Eye (tissue), 1 donor: ENCODE measurements at places on chromosomes 6 and 20.

DNA sequence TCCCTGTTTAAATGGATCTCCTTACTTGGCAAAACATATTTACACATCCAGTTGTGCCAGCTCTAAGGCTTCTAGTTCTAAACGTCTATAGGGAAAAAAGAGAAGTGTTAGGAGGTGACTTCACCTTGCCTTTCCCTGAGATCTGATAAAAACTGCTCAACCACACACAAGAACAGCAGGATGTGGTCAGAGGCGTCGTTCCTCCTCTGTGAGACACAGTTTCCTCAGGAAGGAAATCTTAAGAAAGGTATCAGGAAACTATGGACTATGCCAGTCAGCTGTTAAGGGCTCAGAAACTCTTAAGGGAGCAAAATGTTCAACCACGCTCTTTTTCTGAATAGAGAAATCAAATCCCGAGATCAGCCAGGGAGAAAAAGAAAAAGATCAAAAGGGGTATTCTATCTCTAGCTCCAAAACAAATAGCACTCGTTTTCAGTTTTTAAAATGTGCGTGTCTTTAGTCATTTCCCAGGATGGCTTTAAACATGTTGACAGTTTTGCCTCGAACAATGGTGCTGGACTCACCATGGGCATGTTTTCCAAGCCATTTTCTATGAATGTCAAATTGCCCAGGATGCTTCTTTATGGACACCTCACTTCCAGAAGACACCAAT lies 154.5 kb downstream of the HACE1 start:
- no peak for DNase-seq

- no peak for DNase-seq
Measured at GRCh38 chr20:10476319-10476724, 41.2 kb downstream of the SLX4IP start.

DNA sequence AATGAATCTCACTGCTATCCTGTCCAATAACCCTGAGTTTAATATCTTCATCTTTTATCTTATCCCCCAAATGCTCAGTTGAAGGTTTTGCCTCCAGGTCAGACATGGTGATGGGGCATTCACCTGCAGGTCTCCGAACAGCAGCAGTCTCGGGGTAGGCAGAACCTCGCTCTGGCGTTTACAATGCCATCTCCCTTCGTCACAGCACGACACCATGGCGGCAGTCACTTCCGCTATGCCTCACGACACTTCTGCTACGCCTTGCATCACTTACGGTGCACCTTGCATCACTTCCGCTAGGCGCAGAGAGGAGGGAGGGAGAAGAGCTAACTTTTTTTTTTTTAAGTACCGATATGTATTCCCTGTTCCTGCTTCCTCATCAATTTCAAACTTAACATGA lies 194.9 kb downstream of the BCAS1 start:
- no peak for DNase-seq

- no peak for DNase-seq
Measured at GRCh38 chr6:84568971-84569370, 195.4 kb downstream of the TBX18 start.

DNA sequence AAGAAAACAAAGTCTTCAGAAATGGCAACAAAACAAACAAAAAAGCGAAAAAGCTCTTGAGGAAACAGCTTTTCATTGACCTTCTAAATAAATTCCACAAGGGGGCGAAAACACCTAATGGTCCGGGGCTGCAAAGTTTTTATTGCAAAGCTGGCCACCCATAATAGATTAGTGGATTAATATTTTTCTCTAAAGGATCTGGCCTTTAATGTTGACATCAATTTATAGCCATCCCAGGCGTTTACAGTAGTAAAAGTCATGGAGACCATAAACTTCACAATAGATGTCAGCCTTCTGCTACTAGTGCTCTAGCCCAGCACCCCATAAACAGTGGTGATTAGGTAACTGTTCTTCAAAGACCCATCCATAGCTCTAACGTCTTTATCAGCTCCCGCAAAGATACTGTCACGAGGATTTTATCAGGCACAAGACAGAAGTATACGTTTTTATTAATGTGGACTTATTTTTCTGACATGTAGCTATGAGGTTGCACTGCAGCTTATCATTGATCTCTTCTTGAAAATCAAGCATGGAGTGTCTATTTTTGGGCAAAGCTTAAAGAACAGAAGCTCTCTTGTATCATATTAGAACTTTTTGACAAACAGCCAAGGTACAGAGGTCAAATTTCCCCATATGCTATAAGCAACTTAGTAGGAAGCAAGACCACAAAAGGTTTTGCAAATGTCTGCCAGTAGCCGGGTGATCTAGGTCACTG lies 4.7 kb downstream of the CITED2 start:
- peak; percentile 87 for DNase-seq

GRCh38 chr6:42394881-42395620 lies 56.7 kb downstream of the TRERF1 start:
- DNase-seq, result no peak

GRCh38 chr6:45002390-45003105 lies 325.6 kb upstream of the RUNX2 start:
- no peak for DNase-seq

- DNase-seq, result no peak
Measured at GRCh38 chr20:37989601-37990295, 43.5 kb downstream of the TTI1 start.

DNA sequence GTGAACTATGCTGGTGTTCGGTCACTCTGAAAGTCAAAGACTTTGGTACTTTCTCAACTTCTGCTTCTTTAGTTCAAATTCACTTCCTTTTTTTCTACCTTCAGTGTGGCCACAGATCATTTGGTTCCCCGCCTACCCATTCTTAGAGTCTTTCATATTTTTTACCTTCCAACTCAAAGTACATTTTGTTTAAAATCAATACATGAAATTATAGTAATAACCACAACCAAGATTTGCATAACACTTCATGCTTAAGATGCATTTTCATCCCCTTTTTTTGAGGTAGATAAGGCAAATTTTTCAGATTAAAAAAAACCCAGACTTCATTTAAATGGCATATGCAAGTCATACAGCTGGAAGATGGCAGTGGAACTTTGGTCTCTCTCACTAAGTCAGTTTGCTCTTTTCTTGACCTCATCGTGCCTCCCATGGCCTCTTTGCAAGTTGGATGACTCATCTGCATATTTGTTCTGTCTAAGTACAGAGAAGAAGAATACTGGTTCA lies 11.9 kb upstream of the CNR1 start:
- DNase-seq, result no peak

DNA sequence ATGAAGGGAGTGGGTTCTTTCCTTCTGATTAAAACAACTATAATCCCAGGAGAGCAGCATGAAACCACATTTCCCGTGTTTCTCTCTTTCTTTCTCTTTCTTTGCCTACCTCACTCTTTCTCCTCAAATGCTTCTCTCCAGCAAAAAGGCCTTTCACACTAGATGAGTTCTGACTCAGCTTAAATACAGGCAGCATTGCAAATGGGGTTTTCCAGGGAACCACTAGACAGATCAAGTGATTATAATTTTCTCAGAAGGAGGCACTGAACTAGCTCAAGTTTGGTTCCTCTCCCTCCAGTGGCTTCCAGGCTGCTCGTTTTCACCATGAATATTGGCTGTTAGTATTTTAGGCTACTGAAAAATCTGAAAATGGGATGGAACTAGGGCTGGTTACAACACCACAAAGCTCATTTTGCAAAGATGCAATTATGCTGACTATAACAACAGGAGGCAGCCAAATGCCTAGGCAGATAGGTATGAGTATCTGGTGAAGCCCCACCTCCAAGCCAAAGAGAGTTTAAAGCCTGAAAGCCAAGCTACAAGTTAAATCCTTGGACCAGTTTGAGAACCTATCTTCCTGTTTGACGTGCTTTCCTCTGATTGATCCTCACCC lies 260.0 kb downstream of the MMUT start:
- DNase-seq, result no peak

GRCh38 chr6:110532431-110532830 lies 56.0 kb upstream of the SLC22A16 start:
- DNase-seq, result no peak

DNA sequence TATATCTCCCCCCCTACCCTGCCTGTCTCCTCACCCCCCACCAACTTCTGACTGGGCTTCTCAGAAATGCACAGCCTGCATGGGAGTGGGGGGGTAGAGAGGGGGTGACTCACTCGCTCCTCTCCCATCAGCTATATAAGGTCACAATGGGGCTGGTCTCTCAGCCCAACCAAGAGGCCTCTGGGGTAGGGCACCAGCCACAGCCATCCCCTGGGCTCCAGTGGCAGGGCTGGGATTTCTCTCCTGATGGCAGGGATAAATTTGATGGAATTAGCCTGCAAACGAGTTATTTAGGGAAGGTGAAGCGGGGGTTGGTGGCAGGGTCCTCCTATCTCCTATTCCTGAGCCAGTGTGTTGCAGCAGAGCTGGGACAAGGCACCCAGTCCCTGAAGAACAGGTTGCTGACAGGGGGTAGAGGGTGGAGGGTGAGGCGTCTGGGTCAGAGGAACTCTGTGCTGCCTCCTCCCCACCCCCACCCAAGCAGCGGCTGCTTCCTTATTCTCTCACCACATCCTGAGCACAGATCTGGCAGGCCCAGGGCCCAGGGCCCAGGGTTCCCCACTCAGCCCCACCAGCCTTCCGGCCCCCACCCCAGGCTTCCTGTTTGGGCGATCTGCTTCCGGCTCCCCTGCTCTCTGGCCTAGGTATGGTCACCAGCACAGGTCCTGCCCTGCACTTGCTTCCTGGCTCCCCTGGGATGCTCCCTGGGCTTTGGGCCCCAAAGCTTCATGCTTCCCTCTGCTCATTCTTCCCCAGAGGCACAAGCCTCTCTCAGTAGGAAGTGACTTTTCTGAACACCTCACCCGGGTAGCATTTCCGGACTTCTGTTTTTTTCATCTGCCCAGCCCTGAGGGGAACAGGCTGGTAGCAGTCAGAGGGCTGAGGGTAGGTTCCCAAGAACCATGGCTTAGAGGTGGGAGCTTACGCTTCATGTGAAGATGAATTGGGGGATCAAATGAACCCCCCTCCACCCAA lies 4.0 kb downstream of the PPP1R18 start:
- DNase-seq, result peak; percentile 25

DNA sequence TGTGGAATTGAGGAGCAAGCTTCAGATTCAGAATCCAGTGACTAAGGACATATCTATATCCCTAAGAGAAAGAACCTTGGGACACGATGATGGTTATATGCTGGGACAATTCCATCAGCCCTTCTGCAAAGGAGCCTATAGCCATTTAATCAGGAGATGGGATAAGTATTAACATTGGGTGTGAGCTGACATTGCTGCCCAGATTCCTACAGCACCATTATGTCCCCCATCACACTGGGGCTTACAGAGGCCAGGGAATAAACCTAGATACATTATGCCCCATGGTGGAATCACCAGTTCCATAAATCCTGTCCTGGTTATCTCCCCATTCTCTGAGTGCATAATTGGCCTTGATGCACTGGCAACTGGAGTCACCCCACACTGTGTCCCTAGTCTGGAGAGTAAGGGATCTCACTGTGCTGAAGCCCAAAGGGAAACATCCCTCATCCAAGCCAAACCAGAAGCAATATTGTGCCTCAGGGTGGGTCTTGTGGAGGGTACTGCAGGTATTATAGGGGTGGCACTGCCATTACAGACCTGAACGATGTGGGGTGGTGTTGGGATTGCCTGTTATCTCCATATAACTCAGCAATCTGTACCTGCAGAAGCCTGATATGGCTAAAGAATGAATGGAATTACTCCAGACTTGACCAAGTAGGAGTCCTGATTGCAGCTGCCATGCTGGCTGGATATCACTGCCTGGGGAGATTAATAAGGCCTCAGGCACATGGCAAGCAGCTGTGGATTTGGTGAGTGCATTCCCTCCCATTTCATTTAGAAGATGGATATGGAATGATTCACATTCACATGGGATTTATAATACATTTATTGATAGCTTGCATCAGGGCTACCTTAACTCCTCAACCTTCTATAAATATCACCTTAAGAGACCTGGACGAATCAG lies 5.0 kb downstream of the HLA-A start:
- no peak for DNase-seq

- no peak for DNase-seq
Measured at GRCh38 chr20:62820208-62820961, 3.5 kb downstream of the COL9A3 start.

GRCh38 chr6:136341967-136342366 lies 52.3 kb upstream of the BCLAF1 start:
- no peak for DNase-seq

GRCh38 chr6:42049948-42050296 lies 402 bp upstream of the TAF8 start:
- DNase-seq, result no peak

DNA sequence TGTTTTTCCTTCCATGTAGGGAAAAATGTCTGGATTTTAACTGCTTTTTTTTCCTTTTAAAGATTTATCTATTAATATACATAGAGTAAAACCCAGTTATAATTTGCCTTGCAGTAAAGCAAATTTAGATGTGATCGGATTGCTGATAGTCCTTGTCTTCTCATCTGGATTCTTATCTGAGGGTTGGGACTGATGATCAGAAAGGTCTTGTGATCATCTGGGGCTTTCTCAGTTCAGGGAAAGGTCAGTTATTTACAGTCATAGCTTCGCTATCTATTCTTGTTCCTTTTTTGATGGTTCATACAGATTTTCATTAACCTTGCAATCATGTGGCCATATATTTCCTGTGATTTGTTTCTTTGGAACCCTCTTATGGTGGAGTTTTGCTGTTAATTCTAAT lies 63.8 kb upstream of the CLDN20 start:
- no peak for DNase-seq

DNA sequence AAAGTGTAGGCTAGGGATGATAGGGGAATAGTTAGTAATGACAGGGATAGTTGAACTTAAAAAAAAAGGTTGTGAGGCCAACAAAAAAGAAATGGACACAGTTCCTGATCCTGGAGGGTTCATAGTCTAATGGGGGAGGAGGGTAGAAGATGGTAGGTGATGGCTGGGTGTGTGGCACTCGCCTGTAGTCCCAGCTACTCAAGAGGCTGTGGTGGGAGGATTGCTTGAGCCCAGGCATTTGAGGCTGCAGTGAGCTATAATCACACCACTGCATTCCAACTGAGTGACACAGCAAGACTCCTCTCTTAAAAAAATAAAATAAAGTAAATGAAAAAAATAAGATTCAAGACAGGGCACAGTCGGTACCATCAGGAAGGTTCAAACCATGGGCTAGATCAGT lies 2.4 kb upstream of the MICB start:
- DNase-seq, result no peak

GRCh38 chr6:84197708-84198107 lies 29.7 kb downstream of the CEP162 start:
- DNase-seq, result no peak

- peak; percentile 35 for DNase-seq
Measured at GRCh38 chr20:49775229-49775693, 37.4 kb upstream of the SLC9A8 start.
